ENCODE measurements at places on chromosomes 7 and 10. TPM values are rescaled to one million over a fixed set of nuclear protein-coding genes. Genes with fewer than 3 reads are reported as not detected.

The SPDYE2 gene
- under 0.01 TPM for total RNA-seq

The LRRC4 gene
- total RNA-seq = 0.54 TPM

The NOD1 gene
- 17.8 TPM for total RNA-seq

The ADAM12 gene
- total RNA-seq = under 0.01 TPM

The GPR26 gene
- under 0.01 TPM for total RNA-seq

The TMEM273 gene
- total RNA-seq = 1.6 TPM

- DNase-seq = no peak
Observed at GRCh38 chr10:3766046-3766756, 18.8 kb downstream of the KLF6 start.

- no peak for DNase-seq
Observed at GRCh38 chr10:8311526-8312070, 257.1 kb downstream of the GATA3 start.

- no peak for DNase-seq
Observed at GRCh38 chr10:86162036-86162435, 204.6 kb downstream of the GRID1 start.

- DNase-seq = no peak
Observed at GRCh38 chr7:55056577-55057480, 38.0 kb downstream of the EGFR start.

DNA sequence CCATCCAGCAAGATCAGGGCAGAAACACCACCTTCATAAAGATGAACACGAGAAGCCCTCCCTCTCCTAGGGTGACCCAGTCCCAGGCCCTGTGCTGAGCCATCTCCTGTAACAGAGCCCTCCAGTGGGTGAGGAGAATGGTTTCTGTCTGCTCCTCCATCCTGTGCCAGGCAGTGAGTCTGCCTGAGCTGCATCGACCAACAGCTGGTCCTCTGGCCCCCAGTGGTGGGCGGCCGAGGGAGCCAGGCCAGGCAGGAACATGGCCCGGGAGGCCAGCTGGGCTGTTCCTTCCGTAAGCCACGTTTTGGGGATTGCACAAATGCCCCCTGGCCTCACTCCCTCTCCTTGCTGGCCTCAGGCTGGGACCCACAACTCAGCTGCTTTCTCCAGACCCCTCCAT lies 73.5 kb downstream of the GRB10 start:
- DNase-seq = no peak

- DNase-seq = peak; percentile 14
Observed at GRCh38 chr10:29734962-29735627, 100.3 kb upstream of the SVIL start.

DNA sequence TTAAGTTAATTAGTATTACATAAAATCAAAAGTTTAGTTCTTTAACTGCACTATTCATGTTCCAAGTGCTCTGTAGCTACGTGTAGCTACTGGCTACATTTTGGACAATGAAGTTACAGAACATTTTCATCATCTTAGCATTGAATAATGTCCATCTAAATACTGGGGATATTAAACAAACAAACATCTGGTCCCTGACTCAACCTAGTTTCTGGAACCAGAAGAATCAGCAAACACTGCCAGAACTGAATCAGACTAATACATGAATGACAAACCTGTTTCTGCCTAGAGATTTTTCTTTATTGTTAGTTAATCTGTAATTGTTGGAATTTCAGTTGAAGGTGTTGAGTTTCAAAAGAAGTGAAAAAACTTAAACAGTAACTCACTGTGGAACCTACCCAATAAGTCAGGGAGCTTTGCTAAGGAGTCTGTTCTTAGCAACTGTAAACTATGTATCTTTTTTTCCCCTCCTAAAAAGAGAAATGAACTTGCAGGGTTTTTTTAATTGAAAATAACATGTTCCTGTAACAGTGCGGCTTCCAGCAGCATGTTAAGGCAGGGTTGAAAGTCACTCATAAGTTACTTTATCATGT lies 58.3 kb downstream of the CDK13 start:
- no peak for DNase-seq

DNA sequence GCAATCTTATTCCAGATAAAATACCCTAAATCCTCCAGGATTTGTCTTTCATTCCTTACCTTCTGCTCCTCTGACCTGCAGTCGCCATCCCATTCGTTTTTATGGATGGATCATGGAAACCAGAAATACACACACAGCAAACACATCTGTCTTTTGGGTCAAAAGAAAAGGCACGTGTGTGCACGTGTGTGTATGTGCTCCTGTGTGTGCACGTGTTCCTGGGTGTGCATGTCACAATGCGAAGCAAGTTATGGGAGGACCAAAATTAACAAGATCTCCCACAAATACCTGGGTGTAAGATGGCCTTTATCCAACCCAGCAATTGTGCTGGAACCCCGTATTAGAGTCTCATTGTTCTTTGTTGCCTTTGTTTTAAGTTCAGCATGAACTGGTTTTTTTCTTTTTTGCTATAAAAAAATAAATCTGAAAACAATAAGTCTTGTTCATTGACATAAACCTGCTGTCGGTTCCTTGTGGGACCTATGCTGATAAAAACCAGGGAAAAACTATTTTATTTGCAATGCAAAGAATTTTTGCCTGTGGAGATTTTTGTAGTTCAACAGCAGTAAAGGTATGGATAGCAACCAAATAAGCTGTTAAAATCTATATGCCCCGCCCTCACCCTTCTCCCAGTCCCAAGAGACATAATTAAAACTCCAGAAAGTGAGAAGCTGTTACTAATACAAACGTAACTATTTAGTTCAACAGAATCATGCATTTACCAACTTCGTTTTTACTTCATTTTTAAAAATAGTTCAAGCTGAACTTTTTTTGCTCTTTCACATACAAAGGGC lies 229.6 kb downstream of the CREB5 start:
- DNase-seq = no peak

- DNase-seq = no peak
Observed at GRCh38 chr10:53434413-53434812, 661.8 kb upstream of the MBL2 start.

DNA sequence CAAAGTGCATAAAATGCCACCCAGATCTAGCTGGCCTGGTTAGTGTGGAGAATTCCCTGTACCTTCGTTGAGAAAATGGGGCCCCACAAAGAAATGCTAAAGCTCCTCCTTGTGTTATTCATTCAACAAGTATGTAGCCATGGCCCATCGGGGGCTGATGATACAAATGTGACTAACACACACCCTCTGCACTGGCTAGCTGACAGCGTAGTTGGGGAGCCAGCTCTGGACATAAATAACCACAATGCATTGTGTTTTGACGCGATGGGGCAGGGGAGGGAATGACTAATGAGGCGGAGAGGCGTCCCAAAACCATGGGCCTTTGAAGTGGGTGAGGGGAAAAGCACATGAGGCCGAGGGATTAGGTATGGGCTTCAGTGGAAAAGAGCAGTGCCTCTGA lies 28.2 kb upstream of the ASL start:
- no peak for DNase-seq

DNA sequence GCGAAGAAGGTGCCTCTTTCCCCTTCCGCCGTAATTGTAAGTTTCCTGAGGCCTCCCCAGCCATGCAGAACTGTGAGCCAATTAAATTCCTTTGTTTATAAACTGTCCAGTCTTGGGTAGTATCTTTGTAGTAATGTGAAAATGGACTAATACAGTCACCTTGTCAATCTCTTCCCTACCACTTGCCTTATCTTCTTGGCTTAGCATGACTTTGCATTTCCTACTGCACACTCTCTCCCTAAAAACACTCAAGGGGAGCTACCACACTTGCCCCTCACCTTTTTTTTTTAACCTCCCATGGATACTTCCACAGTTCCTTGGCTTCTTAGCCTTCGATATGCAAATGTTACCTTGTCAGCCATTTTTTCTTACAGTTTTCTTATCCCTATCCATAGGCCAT lies 7.4 kb upstream of the CDK6 start:
- no peak for DNase-seq

DNA sequence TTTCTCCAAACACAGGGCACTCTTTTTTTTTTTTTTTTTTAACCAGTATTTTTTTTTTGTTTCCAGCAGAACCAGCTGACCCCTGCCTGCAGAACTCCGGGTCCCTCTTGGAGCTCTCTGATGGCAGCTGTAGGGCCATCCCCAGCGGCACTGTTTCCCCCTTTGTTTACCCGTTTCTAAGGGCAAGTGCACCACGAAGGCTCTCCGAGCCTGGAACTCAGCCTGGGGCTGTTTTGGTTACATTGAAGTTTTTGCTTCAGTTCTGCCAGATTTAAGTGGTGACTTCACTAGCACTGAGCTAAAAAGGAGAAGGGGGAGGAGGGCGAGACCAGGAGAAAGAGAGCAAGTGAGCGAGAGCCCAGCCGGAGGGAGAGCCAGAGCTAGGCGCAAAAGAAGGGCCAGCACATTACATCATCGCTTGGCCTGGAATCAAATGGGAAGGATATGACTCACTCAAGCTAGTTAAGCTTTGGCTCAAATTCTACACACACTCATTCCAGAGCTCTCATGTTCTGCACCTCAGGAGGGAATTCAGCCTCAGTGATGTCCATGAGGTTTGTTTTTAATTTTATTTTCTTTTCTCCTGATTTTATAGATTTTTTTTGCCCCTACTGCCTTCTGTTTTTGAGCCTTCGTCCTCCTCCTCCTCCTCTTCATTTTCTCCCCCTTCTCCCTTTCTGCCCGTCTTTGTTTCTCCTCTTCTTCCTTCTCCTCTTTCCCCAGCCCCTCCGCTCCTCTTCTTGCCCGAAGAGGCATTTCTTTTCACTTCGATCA lies 272.3 kb downstream of the TRIL start:
- no peak for DNase-seq

DNA sequence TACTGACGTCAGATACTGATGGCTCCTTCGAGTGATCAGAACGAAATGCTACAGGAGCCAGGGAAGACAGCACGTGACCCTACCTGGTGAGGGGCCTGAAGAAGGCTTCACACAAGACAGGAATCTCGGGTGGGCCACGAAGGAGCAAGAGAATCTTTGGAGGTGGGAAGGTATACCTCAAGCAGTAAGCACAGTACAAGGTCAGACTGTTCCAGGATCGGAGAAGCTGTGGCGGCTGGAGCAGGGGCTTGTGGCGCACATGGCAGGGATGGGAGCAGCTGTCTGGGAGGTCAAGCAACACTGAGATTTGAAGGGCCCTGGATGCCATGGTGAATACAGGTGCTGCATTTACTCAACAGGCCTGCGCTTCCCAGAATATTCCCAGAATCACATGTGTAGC lies 45.4 kb downstream of the C10orf143 start:
- no peak for DNase-seq

- DNase-seq = no peak
Observed at GRCh38 chr7:29924006-29924405, 65.6 kb downstream of the SCRN1 start.

- no peak for DNase-seq
Observed at GRCh38 chr10:15254808-15255648, 86.5 kb upstream of the NMT2 start.

Measured in hematopoietic multipotent progenitor cell (in vitro differentiated cells).